T-helper 17 cell (primary cell): ENCODE measurements at places on chromosomes 6 and 20. TPM values are rescaled to one million over a fixed set of nuclear protein-coding genes. Genes with fewer than 3 reads are reported as not detected.

ZBTB46 gene
- total RNA-seq, result 0.72 TPM

OR2H1 gene
- total RNA-seq, result not detected

DNA sequence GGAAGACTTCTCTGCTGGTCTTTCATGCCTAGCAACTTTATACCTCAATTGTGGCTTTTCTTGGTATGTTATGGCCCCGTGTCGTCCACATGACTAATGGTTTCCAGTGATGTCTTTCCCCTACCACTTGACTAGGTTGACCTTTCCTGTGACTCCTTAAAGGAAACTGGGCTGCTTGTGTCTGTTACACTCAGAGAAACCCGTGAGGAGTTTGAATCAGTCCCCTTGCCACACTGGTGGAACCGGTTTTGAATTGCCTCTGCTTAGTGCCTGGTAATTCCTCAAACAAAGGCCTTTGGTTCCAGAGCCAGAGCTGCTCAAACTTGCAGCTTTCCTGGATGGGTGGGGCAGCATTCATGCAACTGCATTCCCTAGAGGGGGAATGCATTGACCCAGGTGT lies 21.9 kb downstream of the ECT2L start:
- no peak for DNase-seq

- DNase-seq, result peak; percentile 4
Measured at GRCh38 chr20:17624070-17624469, 54.2 kb downstream of the DSTN start.

- no peak for DNase-seq
Measured at GRCh38 chr20:39523405-39523804, 561.3 kb downstream of the DHX35 start.

DNA sequence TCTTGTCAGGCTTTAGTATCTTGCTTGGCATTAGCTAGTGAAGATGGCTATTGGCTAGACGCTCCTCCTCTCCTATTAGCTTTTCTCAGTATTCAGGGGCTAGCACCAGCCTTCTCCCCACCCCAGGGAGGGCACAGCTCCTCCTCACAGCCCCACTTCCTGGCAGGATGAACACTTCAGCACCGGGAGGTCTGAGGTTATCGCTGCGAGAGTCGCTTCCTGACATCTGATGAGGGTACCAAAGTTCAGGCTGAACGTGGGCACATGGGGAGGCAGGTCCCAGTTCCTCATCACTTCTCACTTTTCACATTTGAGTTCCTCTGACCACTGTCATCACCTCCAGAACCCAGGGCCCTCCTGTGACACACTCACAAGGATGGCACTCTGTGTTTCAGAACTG lies 66.6 kb downstream of the LAMA4 start:
- no peak for DNase-seq

DNA sequence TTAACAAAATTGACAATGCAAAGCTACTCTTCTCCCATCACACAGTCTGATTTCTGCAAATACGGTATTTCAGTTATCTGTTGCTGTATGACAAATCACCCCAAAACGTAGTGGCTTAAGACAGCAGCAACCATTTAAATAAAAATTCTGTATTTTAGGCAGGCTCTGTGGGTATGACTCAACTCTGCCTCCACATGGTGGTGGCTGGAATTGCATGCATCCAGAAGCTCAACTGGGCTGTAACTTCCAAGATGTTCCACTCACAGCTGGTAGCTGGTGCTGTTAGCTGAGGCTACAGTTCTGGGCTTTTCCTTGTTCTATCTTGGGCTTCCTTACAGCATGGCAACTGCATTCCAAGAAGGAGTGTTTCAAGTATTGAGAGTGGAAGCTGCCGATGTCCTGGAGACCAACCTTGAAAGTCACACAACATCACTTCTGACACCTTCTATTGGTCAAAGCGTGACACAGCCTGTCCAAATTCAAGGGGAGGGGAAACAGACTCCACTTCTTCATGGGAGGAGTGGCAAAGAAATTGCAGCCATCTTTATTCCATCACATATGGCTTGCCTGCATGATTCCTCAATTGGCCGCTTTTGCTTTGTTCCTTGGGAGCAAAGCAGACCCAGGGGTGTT lies 39.7 kb upstream of the TULP1 start:
- DNase-seq, result peak; percentile 24

GRCh38 chr6:41655646-41656001 lies 17.4 kb downstream of the MDFI start:
- no peak for DNase-seq

DNA sequence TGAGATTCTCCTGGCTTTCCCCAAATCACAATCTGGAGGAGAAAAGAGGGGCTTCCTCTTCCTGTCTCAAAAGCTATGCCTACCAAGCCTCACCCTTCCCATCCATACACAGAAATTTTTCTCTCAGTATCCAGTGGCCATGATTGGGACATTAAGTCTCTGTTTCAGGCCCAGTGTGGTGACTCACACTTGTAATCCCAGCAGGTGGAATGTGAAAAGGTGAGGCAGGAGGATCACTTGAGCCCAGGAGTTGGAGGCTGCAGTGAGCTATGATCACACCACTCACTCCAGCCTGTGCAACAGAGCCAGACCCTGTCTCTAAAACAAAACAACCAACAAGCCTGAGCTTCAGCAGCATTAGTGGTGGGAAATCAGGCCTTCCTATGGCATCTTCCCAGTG lies 210.0 kb downstream of the OGFRL1 start:
- no peak for DNase-seq

- DNase-seq, result no peak
Measured at GRCh38 chr6:167665698-167666330, 160.9 kb upstream of the AFDN start.

- DNase-seq, result no peak
Measured at GRCh38 chr6:140987364-140988155, 1145.2 kb upstream of the GJE1 start.
